ENCODE measurements at places on chromosomes 6 and 20.

- DNase-seq = peak; percentile 51
- peaks cover 3% of the 10 kb centered on the region for H3K27me3 ChIP-seq
- H3K27ac ChIP-seq = no peak within 1 kb of the TSS
- peaks cover 3% of the 10 kb centered on the region for H3K4me1 ChIP-seq
- H3K36me3 ChIP-seq = no peaks in the 10 kb centered on the region
Measured at GRCh38 chr6:33075568-33076405, at the start of gene HLA-DPB1. HLA-DPB1 (plus strand) TSS chr6:33075990; CDS start chr6:33076042, 52 bp downstream.

GRCh38 chr6:43393602-43394001 lies 24.2 kb upstream of the ZNF318 start:
- H3K27me3 ChIP-seq = peaks cover 15% of the 10 kb centered on the region
- H3K36me3 ChIP-seq = no peaks in the 10 kb centered on the region
- H3K4me3 ChIP-seq = no peak overlapping the region
- H3K27ac ChIP-seq = no peak overlapping the region

- no peak overlapping the region for H3K27ac ChIP-seq
- DNase-seq = no peak
- no peaks in the 10 kb centered on the region for H3K4me1 ChIP-seq
- no peaks in the 10 kb centered on the region for H3K36me3 ChIP-seq
- no peak overlapping the region for H3K4me3 ChIP-seq
Measured at GRCh38 chr6:167306401-167306998, 15.4 kb downstream of the UNC93A start.

DNA sequence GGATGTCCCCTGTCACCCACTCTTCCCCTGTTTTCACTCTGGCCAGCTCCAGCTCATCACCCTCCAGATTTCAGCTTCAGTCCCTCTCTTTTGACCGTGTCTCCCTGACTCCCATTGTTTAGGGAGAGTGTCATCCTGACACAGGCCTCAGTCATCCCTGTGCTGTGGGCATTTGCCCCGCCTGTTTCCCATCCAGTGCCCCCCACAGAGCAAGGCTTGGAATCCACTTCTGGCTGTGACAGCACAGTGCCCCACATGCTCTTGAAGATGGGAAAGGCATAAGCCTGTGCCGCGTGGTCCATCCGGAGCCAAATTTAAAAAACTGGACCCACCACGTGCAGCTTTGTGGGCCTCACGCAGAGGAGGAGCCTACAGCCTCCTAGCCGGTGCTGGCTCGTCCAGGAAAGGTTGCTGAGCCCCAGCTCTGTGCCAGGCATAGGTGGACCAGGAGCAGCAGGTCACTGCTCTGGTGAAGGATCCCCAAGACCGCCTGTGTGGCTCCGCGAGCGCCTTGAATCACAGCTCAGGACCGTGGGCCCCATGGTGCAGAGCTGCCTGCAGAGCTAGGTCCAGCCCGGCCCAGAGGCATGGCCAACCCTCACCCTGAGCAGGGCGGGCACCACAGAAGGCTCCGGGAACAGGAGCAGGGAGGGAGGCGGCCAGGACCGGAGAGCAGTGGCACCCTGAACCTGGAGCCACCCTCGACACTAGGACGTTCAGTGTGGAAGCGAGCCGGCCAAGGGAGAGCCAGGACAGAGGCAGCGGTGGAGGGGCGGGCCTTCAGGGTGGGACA lies 172.8 kb downstream of the CDH4 start:
- H3K27ac ChIP-seq = no peak overlapping the region
- no peaks in the 10 kb centered on the region for H3K36me3 ChIP-seq
- no peaks in the 10 kb centered on the region for H3K27me3 ChIP-seq

GRCh38 chr20:61608275-61609085 lies 356.4 kb downstream of the CDH4 start:
- no peak overlapping the region for H3K4me3 ChIP-seq
- no peak overlapping the region for H3K27ac ChIP-seq
- H3K27me3 ChIP-seq = no peaks in the 10 kb centered on the region
- H3K4me1 ChIP-seq = no peaks in the 10 kb centered on the region
- DNase-seq = peak; percentile 33

DNA sequence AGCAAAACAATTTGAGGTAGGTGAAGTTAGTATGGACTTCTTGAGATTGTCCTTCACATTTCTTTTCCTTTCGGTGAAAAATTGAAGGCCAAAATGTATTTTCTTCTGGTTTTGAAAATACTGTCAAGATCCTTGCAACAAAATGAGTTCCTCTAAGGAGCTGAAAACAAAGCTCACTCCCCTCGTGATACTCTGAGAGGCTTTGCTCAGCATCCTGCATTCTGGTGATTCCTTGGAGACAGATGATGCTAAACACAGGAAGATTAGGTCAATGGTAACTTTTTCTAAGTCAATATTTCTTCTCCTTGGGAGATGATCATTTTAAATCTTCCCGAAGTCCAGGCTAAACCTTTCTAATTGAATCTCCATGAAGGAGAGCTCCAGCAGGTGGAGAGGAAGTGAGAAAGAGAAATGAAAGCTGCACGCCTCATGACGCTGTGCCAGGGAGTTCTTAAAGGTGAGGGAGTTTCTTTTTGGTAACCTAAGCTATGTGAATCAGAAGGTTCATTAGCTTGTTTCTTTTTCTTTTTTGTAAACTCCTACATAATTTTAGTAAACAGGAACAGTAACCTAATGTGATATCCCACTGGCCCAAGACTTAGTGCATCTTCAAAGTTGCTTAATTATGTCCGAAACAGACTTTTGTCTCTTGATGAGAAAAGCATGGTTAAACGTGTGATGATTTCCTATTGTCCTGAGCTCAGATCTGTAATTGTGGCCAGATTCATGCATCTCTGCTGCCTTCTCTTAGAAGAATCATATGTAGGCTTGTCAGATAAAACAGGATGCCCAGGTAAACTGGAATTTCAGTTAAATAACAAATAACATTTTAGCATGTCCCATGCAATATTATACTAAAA lies 15.0 kb downstream of the ESR1 start:
- no peak for DNase-seq
- H3K4me3 ChIP-seq = no peak overlapping the region
- no peaks in the 10 kb centered on the region for H3K27me3 ChIP-seq
- H3K36me3 ChIP-seq = no peaks in the 10 kb centered on the region
- H3K27ac ChIP-seq = no peak overlapping the region

DNA sequence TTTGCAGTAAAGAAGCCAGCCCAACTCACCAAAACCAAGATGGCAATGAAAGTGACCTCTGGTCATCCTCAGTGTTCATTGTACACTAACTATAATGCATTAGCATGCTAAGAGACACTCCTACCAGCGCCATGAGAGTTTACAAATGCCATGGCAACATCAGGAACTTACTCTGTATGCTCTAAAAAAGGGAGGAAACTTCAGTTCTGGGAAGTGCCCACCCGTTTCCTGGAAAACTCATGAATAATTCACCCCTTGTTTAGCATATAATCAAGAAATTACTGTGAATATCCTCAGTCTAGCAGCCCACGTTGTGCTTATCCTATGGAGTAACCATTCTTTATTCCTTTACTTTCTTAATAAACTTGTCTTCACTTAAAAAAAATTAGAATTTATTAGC lies 19.4 kb upstream of the TRERF1 start:
- H3K4me3 ChIP-seq = no peak overlapping the region
- no peaks in the 10 kb centered on the region for H3K36me3 ChIP-seq
- H3K27ac ChIP-seq = no peak overlapping the region
- no peaks in the 10 kb centered on the region for H3K4me1 ChIP-seq
- no peaks in the 10 kb centered on the region for H3K27me3 ChIP-seq
- DNase-seq = no peak

DNA sequence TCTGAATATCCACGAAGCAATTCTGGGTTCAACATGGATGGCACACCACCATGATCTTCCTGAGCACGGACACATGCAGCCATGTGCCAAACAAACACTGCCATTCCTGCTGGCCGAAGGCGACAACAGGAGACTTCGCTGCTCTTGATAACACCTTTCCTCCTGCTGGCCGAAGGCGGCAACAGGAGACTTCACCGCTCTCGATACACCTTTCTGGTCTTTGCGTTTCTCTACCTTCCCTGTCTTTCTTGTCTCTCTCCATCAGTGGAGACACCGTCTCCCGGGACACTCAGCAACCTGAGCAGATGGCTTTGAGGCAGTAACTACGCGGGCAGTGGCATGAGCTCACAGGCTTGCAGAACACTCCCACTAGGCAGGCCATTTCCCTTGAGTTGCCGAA lies 54.9 kb upstream of the MPC1 start:
- H3K27ac ChIP-seq = no peak overlapping the region
- no peak for DNase-seq
- no peaks in the 10 kb centered on the region for H3K27me3 ChIP-seq
- peaks cover 2% of the 10 kb centered on the region for H3K36me3 ChIP-seq

DNA sequence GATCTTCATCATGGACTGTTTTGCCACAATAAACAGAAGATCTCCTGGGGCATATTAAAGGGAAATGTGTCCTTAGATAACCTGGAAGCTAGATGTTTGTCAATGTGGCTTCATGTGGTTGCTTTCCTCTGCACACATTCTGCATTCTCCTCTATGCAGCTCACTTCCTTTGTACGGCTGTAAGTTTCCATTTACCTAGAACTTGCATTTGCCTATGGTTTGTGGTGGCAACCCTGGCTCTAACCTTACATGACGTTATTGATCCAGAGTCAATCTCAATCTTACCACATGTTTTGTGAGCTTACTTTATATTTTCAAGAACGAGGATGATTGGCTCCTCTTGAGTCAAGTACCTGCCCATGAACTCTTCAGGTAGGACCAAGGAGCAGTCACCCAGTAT lies 863.1 kb downstream of the MAFB start:
- no peak overlapping the region for H3K4me3 ChIP-seq
- no peak overlapping the region for H3K27ac ChIP-seq
- peaks cover 11% of the 10 kb centered on the region for H3K4me1 ChIP-seq
- peaks cover 12% of the 10 kb centered on the region for H3K27me3 ChIP-seq

GRCh38 chr6:44667668-44668390 lies 280.3 kb downstream of the CDC5L start:
- no peaks in the 10 kb centered on the region for H3K36me3 ChIP-seq
- no peak for DNase-seq
- peaks cover 2% of the 10 kb centered on the region for H3K27me3 ChIP-seq
- H3K27ac ChIP-seq = peak overlapping the region; percentile 28

DNA sequence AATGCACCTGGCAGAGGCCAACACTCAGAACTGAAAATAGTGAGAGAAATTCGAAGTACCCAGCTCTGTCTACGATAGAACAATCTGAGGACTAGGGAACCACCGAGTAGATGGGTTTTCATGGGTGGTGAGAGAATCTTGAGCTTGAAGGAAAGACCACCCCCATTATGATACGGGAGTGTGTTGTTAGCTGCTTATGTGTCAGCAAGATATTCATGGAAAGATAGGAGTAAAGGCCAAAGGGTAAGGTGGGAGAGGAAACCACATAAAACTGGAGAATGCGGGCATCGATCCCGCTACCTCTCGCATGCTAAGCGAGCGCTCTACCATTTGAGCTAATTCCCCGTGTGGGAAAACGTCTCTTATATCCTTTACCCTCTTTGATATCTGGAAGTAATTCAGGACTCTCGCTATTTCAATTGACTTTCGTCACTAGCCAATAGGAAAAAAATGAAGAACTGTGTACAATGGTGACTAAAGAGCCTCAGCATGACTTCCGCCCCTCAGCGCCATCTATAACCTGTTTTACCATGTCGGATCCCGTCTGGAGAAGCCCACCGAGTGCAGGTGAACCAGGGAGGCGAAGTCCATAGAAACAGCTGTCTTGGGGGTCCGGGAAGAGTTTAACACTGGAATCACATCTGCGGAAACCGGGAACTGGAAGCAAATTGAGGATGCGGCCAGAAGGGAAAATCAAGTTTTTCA lies 25.0 kb upstream of the ABT1 start:
- peak overlapping the region; percentile 69 for H3K4me3 ChIP-seq
- no peaks in the 10 kb centered on the region for H3K36me3 ChIP-seq
- peak overlapping the region; percentile 69 for H3K27ac ChIP-seq
- no peaks in the 10 kb centered on the region for H3K4me1 ChIP-seq
- DNase-seq = peak; percentile 91

DNA sequence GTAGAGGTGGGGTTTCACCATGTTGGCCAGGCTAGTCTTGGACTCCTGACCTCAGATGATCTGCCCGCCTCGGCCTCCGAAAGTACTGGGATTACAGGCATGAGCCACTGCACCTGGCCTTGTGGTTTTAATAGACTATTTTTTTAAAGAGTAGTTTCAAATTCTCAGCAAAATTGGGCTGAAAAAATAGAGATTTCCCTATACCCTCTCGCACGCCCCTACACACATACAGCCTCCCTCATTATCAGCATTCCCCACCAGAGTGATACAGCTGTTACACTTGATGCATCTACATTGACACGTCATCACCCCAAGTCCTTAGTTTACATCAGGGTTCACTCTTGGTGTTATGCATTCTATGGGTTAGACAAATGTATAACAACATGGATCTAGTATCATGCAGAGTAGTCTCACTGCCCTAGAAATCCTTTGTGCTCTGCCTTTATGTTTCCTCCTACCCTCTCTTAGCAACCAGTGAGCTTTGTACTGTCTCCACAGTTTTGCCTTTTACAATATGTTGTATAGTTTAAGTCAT lies 103.6 kb downstream of the CDYL start:
- H3K36me3 ChIP-seq = no peaks in the 10 kb centered on the region
- DNase-seq = no peak
- no peaks in the 10 kb centered on the region for H3K4me1 ChIP-seq
- no peak overlapping the region for H3K4me3 ChIP-seq
- no peaks in the 10 kb centered on the region for H3K27me3 ChIP-seq

DNA sequence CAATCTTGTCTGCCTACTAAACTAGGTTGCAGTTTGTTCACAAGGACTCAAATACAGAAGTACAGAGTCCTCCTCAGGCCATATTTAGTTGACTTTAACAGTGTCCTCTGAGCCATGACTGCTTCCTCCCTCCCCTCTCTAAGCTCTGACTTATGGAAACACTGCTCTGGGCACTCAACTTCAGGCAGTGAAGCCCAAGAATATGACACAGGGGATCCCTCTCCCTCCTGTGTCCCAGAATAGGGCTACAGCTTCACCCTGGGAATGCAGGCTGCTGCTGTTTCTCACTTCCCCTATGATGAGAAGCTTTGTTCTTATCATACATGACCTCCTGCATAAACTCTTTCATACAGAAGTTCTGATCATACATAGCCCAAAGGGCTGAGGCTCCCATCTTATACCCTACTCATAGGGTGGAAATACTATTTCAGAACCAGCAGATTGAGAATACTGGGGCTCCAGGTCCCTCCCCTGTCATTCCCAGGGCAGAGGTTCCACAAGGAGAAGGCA lies 97.3 kb upstream of the UST start:
- H3K36me3 ChIP-seq = no peaks in the 10 kb centered on the region
- H3K4me1 ChIP-seq = no peaks in the 10 kb centered on the region
- no peak for DNase-seq

GRCh38 chr6:146950351-146950835 lies 253.8 kb upstream of the STXBP5 start:
- no peak overlapping the region for H3K4me3 ChIP-seq
- no peak overlapping the region for H3K27ac ChIP-seq
- H3K27me3 ChIP-seq = no peaks in the 10 kb centered on the region

GRCh38 chr6:152099446-152100182 lies 292.1 kb downstream of the ESR1 start:
- H3K4me3 ChIP-seq = no peak overlapping the region
- H3K27me3 ChIP-seq = no peaks in the 10 kb centered on the region
- no peak for DNase-seq
- H3K36me3 ChIP-seq = no peaks in the 10 kb centered on the region
- peaks cover 16% of the 10 kb centered on the region for H3K4me1 ChIP-seq
- no peak overlapping the region for H3K27ac ChIP-seq

- no peak overlapping the region for H3K27ac ChIP-seq
- H3K27me3 ChIP-seq = no peaks in the 10 kb centered on the region
- H3K4me3 ChIP-seq = no peak overlapping the region
- no peak for DNase-seq
- H3K4me1 ChIP-seq = no peaks in the 10 kb centered on the region
Measured at GRCh38 chr6:78482801-78483552, 384.4 kb upstream of the IRAK1BP1 start.

- H3K4me1 ChIP-seq = no peaks in the 10 kb centered on the region
- H3K27ac ChIP-seq = no peak overlapping the region
- no peak for DNase-seq
- H3K36me3 ChIP-seq = no peaks in the 10 kb centered on the region
Measured at GRCh38 chr6:68680264-68680663, 45.2 kb downstream of the ADGRB3 start.
